NCI-H446 treated with DMSO at 0.1 percent for 48 hours (cell line): ENCODE measurements at places on chromosomes 11 and 22.

GRCh38 chr22:30985561-30986208 is 16.6 kb downstream of the TUG1 start:
- DNase-seq: no peak

- no peak for DNase-seq
Measured at GRCh38 chr11:2725368-2726300, 25.8 kb upstream of the KCNQ1OT1 start.

GRCh38 chr11:68938816-68939582 is 35.3 kb downstream of the IGHMBP2 start:
- no peak for DNase-seq

DNA sequence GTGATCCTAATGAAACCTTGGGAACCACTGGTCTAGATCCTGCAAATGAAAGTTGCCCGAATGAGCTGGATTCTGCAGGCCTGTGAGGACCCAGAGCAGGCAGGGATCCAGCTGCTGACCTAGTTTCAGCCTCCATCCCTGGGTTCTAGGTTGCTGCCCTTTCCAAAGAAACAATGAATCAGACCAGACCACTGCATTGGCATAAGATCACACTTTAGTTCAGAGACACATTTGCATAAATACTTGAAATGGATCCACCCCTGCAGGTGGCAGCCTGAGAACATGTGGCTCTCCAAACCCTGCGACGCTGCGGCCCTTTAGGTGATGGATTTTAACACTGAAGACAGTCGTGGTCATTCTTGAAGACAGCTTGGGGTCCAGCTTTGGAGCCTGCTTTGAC is 23.7 kb downstream of the ADAMTS8 start:
- no peak for DNase-seq

DNA sequence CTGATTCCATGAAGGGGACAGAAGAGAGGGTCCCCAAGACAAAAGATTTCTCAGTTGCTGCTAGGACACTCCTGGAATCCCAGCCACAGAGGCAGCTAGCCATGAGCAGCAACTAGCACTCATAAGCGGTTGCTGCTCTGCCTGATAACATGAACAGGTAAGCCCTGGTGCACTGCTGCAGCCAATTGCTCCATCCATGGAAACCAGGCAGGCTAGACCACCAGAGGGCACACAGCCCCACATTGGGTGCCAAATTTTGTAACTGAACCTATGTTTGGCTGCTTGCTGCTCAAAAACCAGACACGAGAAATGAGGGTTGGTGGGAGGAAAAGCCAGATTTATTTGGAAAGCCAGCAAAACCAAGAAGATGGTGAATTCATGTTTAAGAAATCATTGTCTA is 21.9 kb upstream of the QSER1 start:
- DNase-seq: no peak

DNA sequence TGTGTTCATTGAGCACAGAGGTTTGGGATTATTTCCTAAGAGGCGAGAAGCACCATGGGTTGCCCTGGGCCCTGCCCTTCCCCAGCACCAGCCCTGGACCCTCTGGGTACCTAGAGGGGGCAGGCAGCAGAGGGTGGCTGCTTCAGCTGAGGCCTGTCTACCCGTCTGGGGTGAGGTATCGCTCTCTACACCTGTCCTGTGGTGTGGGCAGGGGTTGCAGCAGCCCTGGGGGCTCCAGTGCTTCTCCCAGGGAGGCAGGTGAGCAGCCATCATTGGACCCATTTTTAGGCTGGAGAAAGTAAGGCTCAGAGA is 15.6 kb downstream of the PRDM11 start:
- no peak for DNase-seq

DNA sequence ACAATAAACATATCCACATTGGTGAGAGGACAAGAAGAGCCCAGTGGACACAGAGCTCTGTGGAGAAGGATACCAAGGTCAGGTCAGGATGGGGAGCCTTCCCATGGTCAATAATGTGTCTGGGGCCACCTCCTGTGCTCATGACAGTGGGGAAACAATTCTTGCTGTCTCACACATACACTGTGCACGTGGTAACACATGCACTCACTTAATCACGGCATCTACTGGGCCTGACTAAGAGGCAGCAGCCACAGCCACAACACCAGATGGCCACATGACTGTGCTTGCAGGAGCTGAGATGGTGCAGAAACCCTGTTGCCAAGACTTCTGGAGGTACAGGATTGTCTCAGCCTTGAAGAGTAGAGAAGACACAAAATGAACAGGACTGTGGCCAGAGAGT is 28.6 kb downstream of the C22orf42 start:
- no peak for DNase-seq

- peak; percentile 20 for DNase-seq
Measured at GRCh38 chr22:27100789-27101188, 443.4 kb downstream of the MIAT start.

DNA sequence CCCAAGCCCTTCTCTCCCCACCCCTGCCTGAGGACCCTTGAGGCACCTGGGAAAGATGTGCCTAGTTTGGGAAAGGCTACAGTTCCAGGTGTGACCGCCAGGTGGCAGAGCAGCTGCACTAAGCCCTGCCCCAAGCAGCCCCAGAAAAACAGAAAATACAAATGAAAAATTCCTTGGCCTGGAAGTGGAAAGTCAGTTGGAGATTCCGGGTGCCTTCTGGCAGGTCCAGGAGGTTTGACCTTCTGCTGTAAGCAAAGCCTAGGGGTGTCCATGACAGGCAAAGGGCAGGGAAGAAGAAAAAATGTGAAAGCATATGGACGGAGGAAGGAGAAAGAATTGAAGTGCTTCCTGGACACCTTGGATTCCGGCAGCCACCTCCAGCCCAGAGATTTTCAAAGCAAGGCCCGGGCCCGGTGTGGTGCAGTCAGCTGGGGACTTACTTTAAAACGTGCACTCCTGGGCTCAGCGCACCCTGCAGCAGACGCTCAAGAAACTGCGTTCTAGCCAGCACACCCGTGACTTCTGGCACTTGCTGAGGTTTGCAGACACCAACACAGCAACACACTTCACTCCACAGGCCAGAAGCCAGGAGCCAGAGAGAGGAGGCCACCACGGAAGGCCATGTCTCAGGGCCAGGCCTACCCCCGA is 37.3 kb upstream of the SLC22A12 start:
- peak; percentile 24 for DNase-seq

DNA sequence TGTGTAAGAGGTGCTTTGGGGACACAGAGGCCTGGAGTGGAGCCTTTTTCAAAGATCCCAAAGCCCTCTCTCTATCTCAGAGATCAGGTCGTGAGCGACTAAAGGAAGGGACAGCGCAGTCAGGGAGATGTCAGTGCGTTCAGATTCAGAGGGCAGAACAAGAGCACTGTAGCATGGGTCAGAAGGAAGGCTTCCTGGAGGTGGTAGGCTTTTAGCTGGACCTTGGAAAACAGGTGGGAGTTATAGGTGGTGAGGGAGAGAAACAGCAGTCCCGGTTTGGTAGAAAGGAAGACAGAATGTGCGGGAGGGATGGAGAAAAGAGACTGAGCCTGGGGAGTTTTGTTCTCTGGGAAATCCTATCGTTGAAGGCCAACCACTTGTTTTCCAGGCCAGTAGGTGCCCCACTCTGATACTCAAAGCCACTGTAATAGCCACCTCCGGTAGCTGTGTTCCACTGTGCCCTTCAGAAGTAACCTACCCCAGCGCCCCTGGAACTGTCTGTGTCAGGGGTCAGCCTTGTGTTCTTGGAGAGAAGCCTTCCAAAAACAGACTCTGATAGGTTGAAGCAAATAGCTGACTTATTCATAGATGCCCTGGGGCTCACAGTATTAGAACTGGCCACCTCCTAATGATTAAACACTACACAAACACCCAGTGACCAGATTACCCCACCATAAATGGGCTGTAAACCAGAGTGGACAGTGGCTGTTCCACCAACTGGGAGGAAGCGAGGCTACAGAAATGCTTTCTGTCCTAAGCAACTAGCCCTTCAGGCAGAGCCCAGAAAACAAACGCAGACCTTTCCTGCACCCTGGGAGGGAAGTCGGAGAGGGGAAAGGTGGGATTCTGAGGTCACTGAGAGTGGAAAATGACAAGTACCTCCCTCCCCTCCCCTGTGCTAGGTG is 157.7 kb downstream of the DBX1 start:
- no peak for DNase-seq

DNA sequence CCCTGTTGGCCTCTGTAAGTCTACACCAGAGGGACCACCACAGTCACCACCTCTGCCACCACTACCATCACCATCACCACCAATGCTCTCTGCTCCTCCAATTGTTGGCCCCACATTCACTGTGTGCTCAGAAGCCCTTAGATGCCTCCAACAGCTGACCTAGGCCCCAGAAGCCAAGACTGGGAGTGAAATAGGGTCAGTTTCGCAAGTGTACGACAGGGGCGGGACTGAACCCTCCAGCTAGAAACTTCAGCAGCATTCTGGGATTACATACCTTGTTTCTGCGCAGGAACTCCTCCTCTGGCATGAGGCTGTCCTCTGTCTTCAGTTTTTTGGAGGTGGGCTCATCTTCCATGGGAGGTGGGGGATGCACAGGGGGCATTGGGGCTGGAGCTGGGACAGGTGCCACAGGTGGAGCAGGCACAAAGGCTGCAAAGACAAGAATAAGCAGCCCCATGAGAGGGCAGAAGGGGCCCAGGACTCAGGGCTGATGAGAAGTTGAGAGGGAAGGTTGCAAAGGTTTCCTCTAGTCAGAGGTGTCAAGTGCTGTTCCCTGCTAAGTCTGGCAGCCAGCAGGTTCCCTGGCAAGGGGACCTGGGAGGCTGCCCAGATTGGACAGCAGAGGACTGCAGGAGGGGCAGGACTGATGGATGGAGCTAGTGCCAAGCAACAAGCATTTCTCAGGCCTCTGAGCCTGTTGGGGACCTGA is 10.2 kb upstream of the TBC1D10A start:
- peak; percentile 69 for DNase-seq

- DNase-seq: no peak
Measured at GRCh38 chr22:31846161-31847115, 92.6 kb downstream of the DEPDC5 start.

DNA sequence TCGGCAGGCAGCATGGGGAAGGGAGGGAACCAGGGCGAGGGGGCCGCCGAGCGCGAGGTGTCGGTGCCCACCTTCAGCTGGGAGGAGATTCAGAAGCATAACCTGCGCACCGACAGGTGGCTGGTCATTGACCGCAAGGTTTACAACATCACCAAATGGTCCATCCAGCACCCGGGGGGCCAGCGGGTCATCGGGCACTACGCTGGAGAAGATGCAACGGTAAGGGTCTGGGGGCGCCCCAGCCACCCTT is 204 bp downstream of the FADS2 start:
- DNase-seq: no peak

DNA sequence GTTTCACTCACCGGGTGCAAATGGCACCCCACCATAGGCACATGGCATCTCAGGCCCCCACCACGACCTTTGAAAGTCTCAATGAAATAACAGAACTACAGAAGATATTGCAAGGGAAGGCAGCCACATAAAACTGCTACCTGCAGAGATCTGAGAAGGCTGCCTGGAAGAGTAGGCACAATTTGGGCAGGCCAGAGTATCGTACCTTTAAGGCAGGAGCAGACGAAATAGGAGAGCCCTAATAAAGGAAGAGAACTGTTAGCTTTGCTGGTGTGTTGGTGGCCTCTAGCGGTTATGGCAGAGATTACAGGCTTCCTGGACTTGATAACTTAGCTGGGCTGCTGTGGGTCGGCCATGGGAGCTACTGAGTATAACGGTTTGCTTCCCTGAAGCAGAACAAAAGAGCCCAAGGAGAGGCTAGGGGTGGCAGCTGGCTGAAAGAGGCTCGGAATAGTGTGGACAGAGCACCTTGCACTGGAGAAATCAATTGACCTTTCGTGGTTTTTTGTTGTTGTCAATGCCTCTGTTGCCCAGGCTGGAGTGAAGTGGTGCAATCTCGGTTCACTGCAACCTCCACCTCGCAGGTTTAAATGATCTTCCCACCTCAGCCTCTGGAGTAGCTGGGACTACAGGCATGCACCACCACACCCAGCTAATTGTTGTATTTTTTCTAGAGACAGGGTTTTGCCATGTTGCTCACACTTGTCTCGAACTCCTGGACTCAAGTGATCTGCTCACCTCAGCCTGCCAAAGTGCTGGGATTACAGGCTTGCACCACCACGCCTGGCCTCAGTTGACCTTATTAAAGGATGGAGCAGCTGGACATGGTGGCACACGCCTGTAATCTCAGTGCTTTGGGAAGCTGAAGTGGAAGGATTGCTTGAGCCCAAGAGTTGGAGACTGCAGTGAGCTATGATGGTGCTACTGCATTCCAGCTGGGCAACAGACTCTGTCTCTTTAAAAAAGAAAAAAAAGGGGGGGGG is 4.8 kb downstream of the SDF2L1 start:
- DNase-seq: peak; percentile 62

GRCh38 chr22:29156507-29156906 is 49.2 kb upstream of the EMID1 start:
- DNase-seq: no peak

GRCh38 chr11:93113824-93114223 is 84.0 kb downstream of the SLC36A4 start:
- DNase-seq: no peak

GRCh38 chr11:84963240-84963639 is 663.9 kb downstream of the DLG2 start:
- DNase-seq: no peak

DNA sequence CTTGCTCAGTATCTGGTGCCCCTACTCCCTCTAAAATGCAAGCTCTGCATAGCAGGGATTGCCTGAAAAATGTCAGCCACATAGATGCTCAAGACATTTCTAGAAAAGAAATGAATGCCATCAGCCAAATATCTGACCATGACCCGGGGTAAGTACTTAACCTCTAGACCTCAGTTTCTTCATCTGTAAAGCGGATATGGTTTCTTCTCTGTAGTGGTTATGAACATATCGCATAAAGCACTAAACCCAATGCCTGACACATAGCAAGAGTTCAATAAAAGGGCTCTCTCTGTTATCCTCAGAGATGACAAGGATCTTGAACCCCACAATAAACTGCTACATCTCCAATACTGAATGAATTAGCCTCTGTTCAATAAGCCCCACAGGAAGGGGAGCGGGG is 122.6 kb downstream of the ABTB2 start:
- DNase-seq: no peak

- no peak for DNase-seq
Measured at GRCh38 chr11:75653532-75653931, 15.3 kb downstream of the MAP6 start.

GRCh38 chr22:35754761-35755160 is 37.1 kb downstream of the APOL5 start:
- no peak for DNase-seq

- DNase-seq: peak; percentile 52
Measured at GRCh38 chr11:9861860-9862725, 198.2 kb downstream of the SWAP70 start.

- no peak for DNase-seq
Measured at GRCh38 chr11:4381901-4382300, 11.6 kb downstream of the TRIM21 start.

GRCh38 chr22:47841156-47841555 is 1078.7 kb downstream of the TBC1D22A start:
- no peak for DNase-seq
